GM19239 (cell line): ENCODE measurements at places on chromosomes 12 and 14.

GRCh38 chr12:63085120-63085519 lies 65.9 kb downstream of the AVPR1A start:
- no peak for DNase-seq

- DNase-seq, result no peak
These were observed 343.4 kb downstream of the DPF3 start for GRCh38 chr14:72550513-72550912.

- DNase-seq, result no peak
These were observed 182.2 kb downstream of the AACS start for GRCh38 chr12:125247477-125247876.

- no peak for DNase-seq
These were observed 198.2 kb downstream of the BTG1 start for GRCh38 chr12:91947459-91947858.

DNA sequence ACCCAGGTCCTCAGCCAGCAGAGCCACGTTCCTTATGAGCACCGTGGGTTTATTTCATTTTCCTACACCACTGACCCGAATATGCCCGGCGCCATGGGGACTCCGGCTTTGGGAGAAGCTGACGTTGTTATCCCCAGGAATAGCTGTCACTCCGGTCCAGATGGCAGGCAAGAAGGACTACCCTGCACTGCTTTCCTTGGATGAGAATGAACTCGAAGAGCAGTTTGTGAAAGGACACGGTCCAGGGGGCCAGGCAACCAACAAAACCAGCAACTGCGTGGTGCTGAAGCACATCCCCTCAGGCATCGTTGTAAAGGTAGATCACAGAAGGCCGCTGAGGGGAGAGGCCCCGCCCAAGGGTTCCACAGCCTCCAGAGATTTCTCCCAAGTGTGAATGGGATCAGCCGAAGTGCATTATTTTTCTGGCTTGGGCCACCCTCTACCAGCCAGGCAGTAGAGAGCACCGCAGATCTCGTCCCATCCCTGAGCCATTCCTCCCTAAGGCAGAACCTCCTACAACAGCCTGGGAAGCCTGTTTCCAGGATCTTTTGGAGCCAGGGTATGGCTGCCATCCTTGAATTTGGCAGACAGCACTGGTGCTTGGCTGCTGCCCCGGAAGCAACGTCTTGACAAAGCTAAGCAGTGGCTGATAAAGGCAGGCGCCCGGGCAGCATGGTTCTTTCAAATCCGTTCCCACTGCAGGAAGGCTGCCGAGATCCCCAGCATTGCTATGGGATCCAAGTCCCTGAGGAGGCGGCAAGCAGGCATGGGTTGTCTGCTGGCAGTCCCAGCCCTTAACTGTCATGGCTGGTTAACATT lies 17.8 kb downstream of the CDK2AP1 start:
- no peak for DNase-seq

DNA sequence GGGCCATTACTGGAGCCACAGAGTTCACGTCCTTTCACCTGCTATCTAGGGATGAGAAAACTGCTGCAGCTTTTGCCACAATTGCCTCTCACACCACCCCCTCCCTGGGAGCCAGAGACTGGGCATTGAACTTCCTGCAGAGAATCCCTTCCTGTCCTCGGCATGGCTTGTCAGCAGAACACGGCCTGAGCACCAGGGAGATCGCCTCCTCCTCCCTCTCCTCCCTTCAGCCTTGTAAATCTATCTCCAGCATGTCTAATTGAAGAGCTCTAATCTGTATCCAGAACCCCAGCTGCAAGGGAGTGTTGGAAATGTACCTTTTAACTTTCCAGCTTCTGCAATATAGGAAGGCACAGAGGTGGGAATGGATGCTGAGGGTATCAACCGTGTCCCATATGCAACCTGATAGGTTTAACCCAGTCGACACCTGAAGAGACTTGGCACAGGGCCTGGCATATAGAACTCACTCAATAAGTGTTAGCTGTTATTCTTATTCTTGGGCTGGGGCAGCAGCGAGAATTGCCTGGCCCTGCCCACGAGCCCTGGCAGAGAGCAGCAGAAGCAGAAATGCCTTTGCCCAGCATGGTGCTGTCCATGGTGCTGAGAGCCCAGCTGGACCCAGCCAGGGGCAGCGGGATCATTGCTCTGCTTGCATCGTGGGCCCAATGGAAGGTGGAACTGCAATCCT lies 26.8 kb downstream of the TMEM63C start:
- peak; percentile 40 for DNase-seq

GRCh38 chr14:22919601-22919921 lies 612 bp upstream of the RBM23 start:
- DNase-seq, result no peak

- no peak for DNase-seq
These were observed 104.7 kb downstream of the ANO4 start for GRCh38 chr12:100899301-100899700.

GRCh38 chr12:230925-231671 lies 17.1 kb upstream of the SLC6A12 start:
- no peak for DNase-seq

DNA sequence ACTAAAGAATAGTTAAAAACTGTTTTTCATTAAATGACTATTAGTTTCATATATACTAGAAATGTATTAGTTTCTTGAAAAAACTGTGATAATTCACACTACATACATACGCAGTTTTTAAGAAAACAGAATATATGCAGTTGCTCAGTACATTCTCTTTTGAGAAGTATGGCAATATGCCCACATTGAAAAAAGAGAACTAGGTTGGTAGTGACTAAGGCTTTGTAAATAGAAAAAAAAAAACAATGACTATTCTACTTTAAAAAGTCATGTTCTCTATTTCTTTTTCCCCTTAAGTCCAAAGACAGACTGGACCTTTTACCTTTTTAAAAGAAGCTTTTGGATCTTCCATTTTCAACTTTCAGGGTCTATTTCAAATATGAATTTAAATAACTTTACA lies 25.0 kb downstream of the SNX6 start:
- DNase-seq, result no peak

DNA sequence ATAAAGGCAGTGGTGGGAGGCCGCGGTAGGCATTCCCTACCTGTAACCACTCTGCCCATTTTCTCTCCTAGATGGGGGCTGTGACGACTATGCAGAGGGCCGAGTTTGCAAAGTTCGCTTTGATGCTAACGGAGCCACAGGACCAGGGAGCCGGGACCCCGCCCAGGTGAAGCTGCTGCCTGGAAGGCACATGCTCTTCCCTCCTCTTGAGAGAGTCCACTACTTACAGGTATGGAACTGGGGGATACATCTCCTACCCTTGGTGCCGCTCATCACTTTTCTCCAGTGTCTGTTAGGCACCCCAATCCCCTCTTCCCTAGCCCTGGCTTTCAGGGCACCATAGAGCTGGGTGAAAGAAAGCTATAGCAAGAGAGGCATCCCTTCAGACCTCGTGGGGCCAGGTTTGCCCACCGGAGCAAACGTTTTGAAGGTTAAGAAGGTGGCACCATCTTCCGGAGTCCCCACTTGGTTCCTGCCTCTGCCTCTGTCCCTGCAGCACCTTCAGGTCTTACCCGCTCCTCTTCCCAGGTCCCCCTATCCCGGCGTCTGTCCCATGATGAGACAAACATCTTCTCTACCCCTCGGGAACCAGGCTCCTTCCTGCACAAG lies 2.0 kb upstream of the P3H3 start:
- DNase-seq, result no peak

GRCh38 chr12:131075611-131076010 lies 121.9 kb downstream of the ADGRD1 start:
- DNase-seq, result no peak

DNA sequence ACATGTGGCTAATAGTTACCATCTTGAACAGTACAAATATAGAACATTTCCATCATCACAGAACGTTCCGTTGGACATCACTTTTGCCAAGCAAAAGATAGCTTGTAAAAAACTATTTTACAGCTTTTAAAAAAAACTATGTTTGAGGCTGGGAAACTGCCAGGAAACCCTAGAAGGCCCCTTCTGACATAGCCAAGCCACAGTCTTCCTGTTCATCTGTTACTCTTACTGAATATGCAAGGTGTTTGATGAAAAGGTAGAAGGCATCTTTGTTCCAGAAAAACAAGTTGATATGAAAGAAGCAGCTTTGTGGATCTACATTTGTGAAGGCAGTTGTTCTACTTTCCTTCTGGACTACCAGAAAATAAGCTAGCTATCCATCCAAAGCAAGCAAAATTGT lies 23.6 kb upstream of the WNK1 start:
- no peak for DNase-seq

DNA sequence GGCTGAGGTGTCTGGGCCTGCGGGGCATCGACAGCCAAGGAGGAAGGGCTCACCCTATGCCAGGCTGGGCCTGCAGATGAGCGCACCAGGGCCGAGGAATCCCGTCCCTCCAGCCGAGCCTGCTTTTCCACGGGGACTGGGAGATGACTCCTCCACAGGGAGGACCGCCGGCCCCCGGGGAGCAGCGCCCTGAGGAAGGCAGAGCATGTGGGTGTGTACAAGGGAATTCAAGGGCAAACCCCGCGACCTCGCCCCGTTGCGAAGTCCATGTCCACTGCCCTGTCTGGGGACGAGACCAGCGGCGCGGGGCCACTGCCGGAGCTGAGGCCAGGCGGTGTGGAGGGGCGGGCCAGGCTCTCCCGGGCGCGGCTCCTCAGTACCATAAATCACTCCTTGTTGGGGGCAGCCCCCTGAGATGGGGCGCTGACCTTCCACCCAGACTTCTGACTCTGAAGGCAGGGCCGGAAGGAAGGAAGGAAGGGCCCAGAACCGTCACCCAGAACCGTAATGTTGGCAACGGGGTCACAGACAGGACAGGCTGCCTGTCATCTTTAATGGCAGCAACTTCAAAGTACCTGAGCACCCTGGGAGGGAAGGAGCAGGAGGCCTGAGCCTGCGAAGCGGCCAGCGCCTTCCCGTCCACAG lies 52.5 kb downstream of the RNF34 start:
- no peak for DNase-seq

DNA sequence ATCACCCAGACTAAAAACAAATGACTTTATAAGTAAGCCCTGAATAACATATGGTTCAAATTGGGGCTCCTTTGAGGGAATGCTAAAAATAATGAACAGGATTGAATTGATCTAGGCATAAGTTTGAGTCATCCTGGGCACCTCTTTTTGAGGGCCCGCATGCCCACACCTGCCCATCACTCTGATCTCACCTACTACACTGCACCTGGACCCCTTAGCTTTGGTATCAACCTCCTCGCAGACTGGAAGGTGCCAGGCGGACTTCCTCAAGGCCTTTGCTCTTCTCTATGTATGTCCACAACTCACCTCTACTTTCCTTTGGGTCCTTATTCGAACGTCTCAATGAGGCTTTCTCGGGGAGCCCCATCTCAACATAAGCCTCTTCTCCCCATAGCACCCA lies 17.2 kb downstream of the NTN4 start:
- DNase-seq, result no peak

GRCh38 chr12:34398706-34399630 lies 376.7 kb downstream of the ALG10 start:
- no peak for DNase-seq

DNA sequence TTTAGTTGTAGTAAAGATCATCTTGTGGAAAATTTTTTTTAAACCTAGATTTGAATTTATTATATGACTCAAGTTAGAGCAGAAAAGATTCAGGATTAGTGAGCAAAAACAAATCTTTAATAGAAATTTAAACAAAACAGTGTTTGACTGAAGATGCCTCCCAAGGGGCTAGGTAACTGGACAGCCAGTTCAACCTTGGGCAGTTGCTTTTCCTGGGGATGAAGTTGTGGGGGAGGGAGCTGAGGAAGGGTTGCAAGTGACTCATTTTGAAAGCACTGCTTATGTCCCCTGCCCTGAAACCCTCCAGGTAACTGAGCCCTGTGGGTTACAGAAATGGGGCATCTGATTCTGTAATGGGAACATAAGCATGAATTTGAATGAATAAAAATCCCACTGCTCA lies 13.1 kb downstream of the CFAP54 start:
- peak; percentile 40 for DNase-seq

DNA sequence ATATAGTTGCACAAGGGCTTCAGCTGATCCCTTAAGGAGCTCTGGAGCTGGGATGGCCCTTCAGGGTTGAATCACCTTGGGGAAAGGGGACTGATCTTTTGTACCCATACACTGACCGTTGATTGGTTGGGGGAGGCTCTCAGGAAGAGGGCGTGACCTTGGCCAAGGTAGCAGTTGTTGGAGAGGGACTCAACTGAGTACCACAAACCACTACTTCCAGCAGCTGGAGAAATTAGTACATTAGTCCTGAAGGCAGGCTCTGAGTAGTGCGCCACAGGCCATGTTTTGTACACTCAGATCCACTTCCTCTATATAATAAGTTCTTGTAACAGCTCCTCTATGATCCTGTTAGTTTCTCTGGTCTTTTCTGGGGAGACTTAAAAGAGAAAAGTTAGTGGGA lies 317.6 kb downstream of the CCDC91 start:
- DNase-seq, result no peak

- no peak for DNase-seq
These were observed 5.5 kb upstream of the CCDC175 start for GRCh38 chr14:59582161-59582560.

DNA sequence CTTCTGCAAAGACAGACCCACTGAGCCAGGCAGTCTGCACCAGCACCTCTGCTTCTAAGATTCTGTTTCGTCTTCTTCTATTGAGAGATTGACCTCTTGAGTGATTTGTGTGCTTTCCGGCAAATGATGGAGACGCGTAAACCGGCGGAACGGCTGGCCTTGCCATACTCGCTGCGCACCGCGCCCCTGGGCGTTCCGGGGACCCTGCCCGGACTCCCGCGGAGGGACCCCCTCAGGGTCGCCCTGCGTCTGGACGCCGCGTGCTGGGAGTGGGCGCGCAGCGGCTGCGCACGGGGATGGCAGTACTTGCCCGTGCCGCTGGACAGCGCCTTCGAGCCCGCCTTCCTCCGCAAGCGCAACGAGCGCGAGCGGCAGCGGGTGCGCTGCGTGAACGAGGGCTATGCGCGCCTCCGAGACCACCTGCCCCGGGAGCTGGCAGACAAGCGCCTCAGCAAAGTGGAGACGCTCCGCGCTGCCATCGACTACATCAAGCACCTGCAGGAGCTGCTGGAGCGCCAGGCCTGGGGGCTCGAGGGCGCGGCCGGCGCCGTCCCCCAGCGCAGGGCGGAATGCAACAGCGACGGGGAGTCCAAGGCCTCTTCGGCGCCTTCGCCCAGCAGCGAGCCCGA lies 703 bp downstream of the ASCL4 start:
- no peak for DNase-seq

- no peak for DNase-seq
These were observed 90.9 kb upstream of the TTC7B start for GRCh38 chr14:90907178-90907577.

GRCh38 chr12:22215467-22216253 lies 118.8 kb downstream of the ST8SIA1 start:
- no peak for DNase-seq

GRCh38 chr12:107560165-107560898 lies 125.3 kb upstream of the PWP1 start:
- no peak for DNase-seq

GRCh38 chr12:53217931-53218307 lies 10.9 kb upstream of the ITGB7 start:
- no peak for DNase-seq

DNA sequence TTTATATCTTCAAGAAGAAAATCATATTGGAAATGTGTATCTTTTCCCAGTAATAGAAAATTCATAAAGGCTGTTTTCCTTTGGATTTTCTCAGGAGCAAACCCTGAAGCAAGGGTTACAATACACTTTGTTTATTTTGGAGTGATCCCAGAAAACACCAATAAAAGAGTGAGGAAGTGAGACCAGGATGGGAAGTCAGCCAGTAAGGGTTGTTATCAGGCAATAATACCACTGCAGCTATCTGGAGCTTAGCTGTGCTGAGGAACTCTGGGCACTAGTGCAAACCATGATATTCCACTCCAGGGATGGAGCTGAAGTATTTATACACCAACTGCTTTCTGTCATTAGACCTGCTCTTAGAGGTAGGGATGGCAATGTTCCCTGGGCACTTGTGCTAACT lies 1002.3 kb downstream of the FLRT2 start:
- no peak for DNase-seq
